ENCODE measurements at places on chromosomes 5 and 9. TPM values are rescaled to one million over a fixed set of nuclear protein-coding genes. Genes with fewer than 3 reads are reported as not detected.

DNA sequence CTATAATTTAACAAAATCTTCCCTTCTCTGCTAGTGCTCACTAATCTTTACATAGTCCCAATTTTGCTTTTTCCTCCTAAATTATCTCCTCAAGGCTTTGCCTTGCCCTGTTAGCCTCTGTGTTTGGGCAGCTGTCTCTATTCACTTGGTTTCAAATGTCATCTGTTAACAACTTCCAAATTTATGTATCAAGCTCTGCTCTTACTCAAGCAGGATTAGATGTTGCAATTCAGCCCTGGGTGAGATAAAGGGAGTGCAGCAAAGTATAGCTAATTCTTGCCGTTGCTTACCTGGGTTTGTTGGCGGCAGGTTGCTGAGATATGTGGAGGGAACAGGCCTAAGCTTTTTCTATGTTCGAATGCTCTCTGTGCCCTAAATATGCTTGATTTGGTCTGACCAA, 483.8 kb downstream of the DMAC1 start:
- no peak for DNase-seq
- H3K4me1 ChIP-seq = peaks cover 9% of the 10 kb centered on the region
- no peak overlapping the region for H3K27ac ChIP-seq
- no peak overlapping the region for H3K4me3 ChIP-seq

DNA sequence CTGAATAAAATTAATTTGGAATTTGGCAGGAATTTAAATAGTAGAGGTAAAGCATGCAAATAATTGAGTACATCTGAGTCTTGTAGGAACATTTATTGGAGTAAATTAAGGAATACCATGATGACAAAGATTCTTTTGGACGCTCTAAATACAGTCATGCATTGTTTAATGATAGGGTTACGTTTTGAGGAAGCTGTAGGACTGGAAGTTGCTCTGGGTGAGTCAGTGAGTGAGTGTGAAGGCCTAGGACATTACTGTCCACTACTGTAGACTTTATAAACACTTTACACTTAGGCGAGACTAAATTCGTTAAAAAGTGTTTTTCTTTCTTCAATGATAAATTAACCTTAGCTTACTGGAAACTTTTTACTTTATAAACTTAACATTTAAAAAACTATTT, 113.0 kb downstream of the FAM170A start:
- no peaks in the 10 kb centered on the region for H3K27me3 ChIP-seq
- H3K4me3 ChIP-seq = no peak overlapping the region
- H3K4me1 ChIP-seq = peaks cover 5% of the 10 kb centered on the region
- H3K27ac ChIP-seq = no peak overlapping the region
- H3K36me3 ChIP-seq = no peaks in the 10 kb centered on the region

DNA sequence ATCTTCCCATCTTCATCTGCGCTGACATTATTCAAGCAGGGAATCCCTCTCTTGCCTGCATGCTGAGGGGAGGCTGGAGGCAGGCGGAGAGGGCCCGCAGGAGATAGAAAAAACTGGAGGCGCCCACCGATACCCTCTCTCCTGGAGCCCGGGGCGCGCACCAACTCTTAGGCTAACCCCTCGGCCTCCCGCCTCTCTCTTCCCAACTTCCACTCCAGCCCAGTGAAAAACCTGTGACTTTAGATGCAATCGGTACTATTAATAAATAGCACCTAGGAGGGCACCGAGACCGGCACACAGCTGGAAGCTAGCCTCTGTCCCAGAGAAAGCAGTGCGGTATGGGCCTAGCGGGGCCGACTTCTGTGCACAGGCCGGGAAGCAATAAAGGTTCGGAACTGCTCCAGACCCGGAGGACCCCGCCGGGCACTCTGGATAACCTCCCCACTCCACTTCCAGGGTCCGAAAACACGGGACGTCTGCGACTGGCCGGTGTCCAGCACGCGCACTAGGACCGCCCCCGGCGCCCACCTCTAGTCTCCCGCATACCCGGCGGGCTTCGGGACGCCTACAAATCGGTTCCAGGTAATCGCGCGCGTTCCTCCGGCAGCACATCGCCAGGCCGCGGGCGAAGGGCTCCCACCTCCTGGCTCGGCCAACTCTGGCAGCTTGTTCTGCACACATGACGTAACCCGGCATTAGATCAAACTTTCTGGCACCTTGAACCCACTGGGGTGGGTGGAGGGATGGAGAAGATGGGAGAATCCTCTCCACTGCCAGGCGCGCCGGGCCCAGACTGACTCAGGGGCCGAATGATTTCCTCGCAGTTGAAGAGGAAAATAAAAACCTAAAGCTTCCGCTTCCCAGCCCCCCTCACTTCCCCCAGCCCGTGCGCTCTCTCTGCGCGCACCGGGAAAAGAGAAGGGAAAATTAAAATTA, 1.4 kb downstream of the EFNA5 start:
- peaks cover 18% of the 10 kb centered on the region for H3K36me3 ChIP-seq
- peaks cover 42% of the 10 kb centered on the region for H3K4me1 ChIP-seq
- H3K27me3 ChIP-seq = no peaks in the 10 kb centered on the region
- H3K4me3 ChIP-seq = peak overlapping the region; percentile 97

DNA sequence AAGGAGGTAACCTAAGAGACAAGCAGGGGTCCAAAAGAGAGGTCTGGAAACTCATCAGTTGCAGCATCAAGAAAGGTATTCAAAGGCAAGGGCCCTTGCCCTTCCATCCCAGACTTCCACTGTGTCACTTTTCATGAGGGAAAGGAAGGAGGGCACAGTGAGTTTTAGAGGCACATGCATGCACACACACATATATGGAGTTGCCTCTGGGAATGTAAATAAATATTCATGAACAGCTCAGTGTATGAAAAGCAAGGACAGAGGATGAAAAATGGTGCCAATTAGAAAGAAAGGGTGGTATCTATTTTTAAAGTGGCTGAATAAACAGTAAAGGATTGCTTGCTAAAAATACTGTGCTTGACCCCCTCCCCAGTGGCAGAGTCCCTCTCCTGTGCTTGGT, 105.3 kb upstream of the LRRTM2 start:
- no peaks in the 10 kb centered on the region for H3K27me3 ChIP-seq
- no peaks in the 10 kb centered on the region for H3K36me3 ChIP-seq
- H3K4me1 ChIP-seq = no peaks in the 10 kb centered on the region
- no peak overlapping the region for H3K27ac ChIP-seq

The LHX3 gene
- not detected for total RNA-seq

DNA sequence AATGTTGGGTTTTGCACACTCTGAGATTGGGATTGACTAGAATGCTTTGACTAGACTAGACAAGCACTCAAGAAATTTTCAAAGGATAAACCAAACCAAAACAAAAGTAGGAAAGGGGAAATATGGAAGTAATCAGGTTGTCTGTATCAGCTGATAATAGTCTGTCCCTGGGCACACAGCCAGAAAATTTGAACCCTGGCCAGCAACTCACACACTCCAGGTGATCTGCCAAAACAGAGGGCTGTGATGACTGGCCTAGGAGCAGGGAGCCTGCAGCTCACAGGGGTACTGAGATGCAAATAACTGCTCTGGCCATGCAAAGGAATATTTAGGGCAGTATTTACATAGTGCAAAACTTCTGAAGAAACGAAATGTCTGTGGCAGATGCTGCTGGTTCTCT, 112.3 kb upstream of the SMIM23 start:
- H3K27ac ChIP-seq = no peak overlapping the region
- H3K4me1 ChIP-seq = peaks cover 4% of the 10 kb centered on the region
- no peak overlapping the region for H3K4me3 ChIP-seq
- no peaks in the 10 kb centered on the region for H3K27me3 ChIP-seq
- no peak for DNase-seq
- no peaks in the 10 kb centered on the region for H3K36me3 ChIP-seq

DNA sequence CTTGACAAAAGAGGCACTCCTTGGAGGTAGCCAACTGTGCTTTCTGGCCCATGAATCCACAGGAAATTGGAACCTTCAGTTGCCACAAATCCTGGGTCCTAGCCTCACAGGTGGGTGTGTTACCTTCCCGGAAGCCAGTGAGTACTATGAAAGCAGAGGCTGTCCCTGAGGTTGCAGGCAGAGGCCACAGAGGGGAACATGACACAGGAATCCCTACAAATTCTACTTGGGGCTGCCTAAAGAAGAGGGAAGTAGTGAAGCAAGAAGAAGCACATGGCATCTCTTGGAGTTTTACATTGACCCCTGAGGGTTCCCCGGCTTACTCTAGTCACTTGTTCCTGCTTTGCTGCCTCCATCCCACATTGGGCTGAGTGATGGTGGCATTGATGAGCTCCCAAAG, 2.6 kb downstream of the SLC22A5 start:
- peaks cover 37% of the 10 kb centered on the region for H3K27me3 ChIP-seq
- H3K27ac ChIP-seq = no peak overlapping the region
- H3K4me3 ChIP-seq = no peak overlapping the region
- DNase-seq = no peak
- peaks cover 11% of the 10 kb centered on the region for H3K4me1 ChIP-seq
- H3K36me3 ChIP-seq = no peaks in the 10 kb centered on the region

- H3K36me3 ChIP-seq = no peaks in the 10 kb centered on the region
- no peak for DNase-seq
- H3K27ac ChIP-seq = no peak overlapping the region
- H3K4me1 ChIP-seq = no peaks in the 10 kb centered on the region
- no peak overlapping the region for H3K4me3 ChIP-seq
- no peaks in the 10 kb centered on the region for H3K27me3 ChIP-seq
Measured at GRCh38 chr5:128224336-128224735, 140.8 kb downstream of the SLC12A2 start.

The ZBTB43 gene
- 9.3 TPM for total RNA-seq

DNA sequence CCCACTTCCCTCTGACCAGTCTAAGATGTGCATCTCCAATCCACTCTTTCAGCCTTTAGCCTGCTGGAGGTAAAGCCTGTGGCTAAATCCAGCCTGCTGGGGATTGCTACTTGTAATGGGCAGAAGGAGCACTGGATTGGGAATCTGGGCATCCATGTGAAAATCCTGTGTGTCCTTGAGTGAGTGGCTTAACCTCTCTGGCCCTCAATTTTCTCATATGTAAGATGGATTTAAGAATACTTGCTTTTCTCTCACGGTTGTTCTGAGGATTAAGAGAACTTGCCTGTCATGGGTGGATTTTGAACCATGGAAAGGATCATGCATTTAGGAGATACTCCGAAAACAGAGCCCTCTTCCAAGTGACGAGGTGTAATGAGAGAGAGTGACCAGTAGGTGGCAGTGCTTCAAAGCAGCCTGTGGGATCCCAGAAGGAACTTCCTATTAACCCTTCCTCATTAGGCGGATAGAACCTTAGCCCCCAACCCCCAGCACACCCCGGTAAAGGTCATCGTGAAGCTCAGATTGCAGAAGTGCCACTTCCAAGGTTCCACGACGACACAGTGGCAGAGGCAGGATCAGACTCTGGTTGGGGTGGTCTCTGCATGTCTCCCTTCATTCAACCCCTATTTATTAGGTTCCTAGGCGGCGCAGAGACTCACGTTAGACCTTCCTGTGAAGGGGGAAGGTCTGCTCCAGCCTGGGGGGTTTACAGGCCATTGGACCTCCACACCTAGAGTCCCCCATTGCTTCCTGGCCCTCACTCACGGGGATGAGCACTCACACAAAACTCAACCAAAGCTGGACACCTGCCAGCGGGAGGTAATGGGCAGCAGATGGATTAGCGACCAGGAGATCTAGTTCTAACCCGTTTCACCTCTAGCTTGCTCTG, 68.7 kb upstream of the ZNF618 start:
- H3K4me1 ChIP-seq = no peaks in the 10 kb centered on the region
- peak; percentile 60 for DNase-seq
- H3K27ac ChIP-seq = no peak overlapping the region
- H3K4me3 ChIP-seq = no peak overlapping the region
- H3K36me3 ChIP-seq = no peaks in the 10 kb centered on the region

GRCh38 chr9:77975806-77976205, 55.8 kb downstream of the GNAQ start:
- no peak overlapping the region for H3K27ac ChIP-seq
- no peak for DNase-seq
- no peak overlapping the region for H3K4me3 ChIP-seq

DNA sequence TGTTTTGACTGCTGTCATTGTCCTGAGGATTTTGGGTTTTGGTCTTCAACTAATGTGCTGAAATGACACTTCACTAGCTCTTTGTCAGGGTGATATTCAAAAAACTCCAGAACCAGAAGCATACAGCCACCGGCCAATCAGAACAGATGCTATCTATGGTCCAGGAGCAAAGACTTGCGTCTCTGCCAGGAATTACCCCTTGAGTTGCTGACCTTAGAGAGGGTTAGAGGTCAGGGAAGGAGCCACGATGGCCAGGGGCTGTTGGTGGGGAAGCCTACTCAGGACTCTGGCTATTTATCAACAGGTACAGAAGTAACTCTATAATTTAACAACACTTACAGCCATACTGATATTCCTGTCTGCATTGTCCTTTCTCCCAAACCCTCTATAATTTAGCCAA, 356.8 kb downstream of the EFNA5 start:
- peaks cover 7% of the 10 kb centered on the region for H3K4me1 ChIP-seq
- no peaks in the 10 kb centered on the region for H3K36me3 ChIP-seq
- H3K27me3 ChIP-seq = no peaks in the 10 kb centered on the region
- no peak overlapping the region for H3K4me3 ChIP-seq

GRCh38 chr9:4904322-4905134, 80.5 kb upstream of the JAK2 start:
- H3K4me1 ChIP-seq = peaks cover 6% of the 10 kb centered on the region
- H3K36me3 ChIP-seq = no peaks in the 10 kb centered on the region
- H3K27me3 ChIP-seq = no peaks in the 10 kb centered on the region
- no peak overlapping the region for H3K4me3 ChIP-seq
- no peak overlapping the region for H3K27ac ChIP-seq
- DNase-seq = no peak

The CKS2 gene
- total RNA-seq = 741 TPM

GRCh38 chr5:107954254-107954653, 283.5 kb upstream of the EFNA5 start:
- H3K4me1 ChIP-seq = peaks cover 66% of the 10 kb centered on the region
- no peak for DNase-seq
- H3K4me3 ChIP-seq = no peak overlapping the region
- H3K36me3 ChIP-seq = no peaks in the 10 kb centered on the region
- H3K27ac ChIP-seq = peak overlapping the region; percentile 33

DNA sequence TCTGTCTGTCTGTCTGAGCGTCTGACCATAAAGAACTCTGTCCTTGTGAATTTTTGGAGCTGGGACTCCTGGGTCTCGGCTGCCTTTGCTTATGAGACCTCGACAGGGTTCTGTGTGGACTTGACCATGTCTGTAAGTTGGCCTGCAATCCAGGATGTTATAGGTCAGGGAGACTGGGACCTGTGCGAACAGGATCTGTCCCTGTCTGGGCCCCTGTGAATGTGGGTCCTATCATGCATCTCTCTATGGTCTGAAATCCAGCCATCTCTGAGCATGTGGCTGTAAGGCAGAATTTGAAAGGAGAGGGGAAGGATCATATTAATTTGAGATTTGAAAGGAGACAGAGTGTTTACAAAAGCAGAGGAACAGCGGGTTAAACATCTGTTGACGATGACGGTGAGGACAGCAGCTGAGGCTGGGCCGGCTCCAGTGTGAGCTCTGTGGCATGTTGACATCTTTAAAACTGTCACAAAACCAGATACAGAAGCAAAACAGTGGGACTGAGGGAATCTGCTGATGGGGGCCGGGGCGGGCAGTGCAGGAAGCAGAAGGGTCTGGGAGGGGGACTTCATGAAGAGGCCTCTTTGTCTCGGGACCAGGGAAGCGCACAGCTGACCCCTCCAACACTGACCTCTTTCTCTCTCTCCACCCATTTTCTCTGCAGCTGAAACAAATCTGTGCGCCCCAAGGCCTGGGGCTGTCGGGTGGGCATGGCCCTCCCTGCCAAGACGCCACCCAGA, 19.1 kb upstream of the MVB12B start:
- no peak for DNase-seq
- peaks cover 12% of the 10 kb centered on the region for H3K4me1 ChIP-seq
- no peak overlapping the region for H3K4me3 ChIP-seq
- no peaks in the 10 kb centered on the region for H3K36me3 ChIP-seq
- H3K27ac ChIP-seq = no peak overlapping the region

GRCh38 chr5:109316634-109317033, 93.1 kb downstream of the PJA2 start:
- no peaks in the 10 kb centered on the region for H3K27me3 ChIP-seq
- no peak for DNase-seq
- no peak overlapping the region for H3K27ac ChIP-seq
- H3K36me3 ChIP-seq = no peaks in the 10 kb centered on the region

The SMIM15 gene
- 29.5 TPM for total RNA-seq
